Neural progenitor cell (in vitro differentiated cells): ENCODE measurements at places on chromosomes 13 and 19. TPM values are rescaled to one million over a fixed set of nuclear protein-coding genes. Genes with fewer than 3 reads are reported as not detected.

- H3K4me1 ChIP-seq: peaks cover 3% of the 10 kb centered on the region
- no peak for DNase-seq
- H3K36me3 ChIP-seq: no peaks in the 10 kb centered on the region
These were observed 48.3 kb downstream of the SLC7A1 start for GRCh38 chr13:29547153-29547552.

- DNase-seq: peak; percentile 35
- no peaks in the 10 kb centered on the region for H3K27me3 ChIP-seq
- peak overlapping the region; percentile 91 for H3K27ac ChIP-seq
- peak overlapping the region; percentile 75 for H3K4me3 ChIP-seq
- peaks cover 35% of the 10 kb centered on the region for H3K4me1 ChIP-seq
- peaks cover 16% of the 10 kb centered on the region for H3K36me3 ChIP-seq
These were observed 1.3 kb upstream of the INTS6 start for GRCh38 chr13:51453959-51454703.

GRCh38 chr13:45817833-45818232, 33.7 kb downstream of the SIAH3 start:
- no peak overlapping the region for H3K27ac ChIP-seq
- H3K27me3 ChIP-seq: no peaks in the 10 kb centered on the region
- H3K4me3 ChIP-seq: no peak overlapping the region
- H3K36me3 ChIP-seq: no peaks in the 10 kb centered on the region

DNA sequence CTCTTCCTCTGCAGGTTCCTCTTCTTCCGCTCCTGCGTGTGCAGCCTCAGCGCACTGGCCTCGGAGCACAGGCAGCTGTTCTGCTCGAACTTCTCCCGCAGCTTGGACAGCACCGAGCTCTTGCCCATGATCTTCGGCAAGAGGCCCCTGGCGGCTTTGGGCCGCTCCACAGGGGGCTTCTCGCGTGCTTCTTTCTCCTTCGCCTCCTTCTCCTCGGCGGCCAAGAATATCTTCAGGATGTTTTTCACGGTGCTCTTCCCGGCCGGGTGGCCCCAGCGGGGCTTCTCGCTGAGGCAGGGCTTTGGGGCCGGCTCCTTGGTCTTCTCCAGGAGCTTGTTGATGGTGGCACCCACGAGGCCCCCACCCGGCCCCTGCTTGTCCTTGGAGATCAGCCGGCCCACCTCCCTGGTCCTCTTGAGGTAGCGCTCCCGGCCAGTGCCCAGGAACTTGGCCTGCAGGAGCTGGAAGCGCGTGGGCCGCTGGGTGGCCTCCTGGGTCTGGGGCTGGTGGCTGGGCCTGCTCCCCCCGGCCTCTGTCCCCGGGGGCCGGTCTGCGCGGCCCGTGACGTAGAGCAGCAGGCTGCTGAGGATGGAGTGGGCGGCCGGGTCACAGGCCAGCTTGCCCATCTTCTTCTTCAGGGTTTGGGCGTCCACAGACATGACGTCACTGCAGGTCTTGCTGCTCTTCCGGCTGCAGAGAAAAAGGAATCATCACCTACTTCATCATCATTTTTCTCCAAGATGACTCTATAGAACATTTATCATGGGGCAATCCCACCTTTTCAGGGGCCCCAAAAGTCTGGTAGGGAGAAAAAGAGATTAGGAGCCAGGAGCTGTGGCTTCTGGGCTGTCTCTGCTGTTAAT, 43.8 kb upstream of the GRTP1 start:
- no peaks in the 10 kb centered on the region for H3K4me1 ChIP-seq
- peak; percentile 1 for DNase-seq
- no peaks in the 10 kb centered on the region for H3K36me3 ChIP-seq
- H3K27me3 ChIP-seq: no peaks in the 10 kb centered on the region
- no peak overlapping the region for H3K4me3 ChIP-seq

GRCh38 chr13:20684546-20684945, 19.0 kb upstream of the IL17D start:
- no peaks in the 10 kb centered on the region for H3K27me3 ChIP-seq
- peaks cover 40% of the 10 kb centered on the region for H3K4me1 ChIP-seq
- no peak overlapping the region for H3K27ac ChIP-seq
- no peak overlapping the region for H3K4me3 ChIP-seq
- no peaks in the 10 kb centered on the region for H3K36me3 ChIP-seq

DNA sequence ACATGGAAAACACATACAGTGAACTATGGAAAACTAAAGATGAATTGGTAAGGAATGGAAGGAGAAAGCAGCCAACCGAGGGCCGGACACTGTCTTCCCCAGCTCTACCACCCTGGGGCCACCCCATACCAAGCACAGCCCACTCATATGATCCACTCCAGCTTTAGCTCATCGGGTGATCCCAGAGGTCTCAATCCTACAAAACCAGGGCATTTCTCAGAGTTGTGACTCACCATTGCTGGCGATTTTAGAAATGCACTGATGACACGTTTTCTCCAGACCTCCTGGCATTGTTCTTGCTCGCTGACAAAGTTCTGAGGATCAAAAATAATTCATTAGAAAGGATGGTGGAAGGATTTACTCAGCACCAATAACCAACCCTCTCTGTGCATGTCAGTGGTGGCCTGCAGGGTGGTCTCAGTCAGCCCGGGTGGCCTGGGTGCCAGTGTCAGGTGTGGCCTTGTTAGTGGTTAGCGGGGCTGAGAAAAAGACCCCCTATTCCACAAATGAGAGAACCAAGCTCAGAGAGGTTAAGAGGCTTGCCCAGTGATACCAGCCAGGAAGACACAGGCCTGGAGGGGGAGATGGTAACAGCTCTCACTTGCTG, 6.6 kb downstream of the TMEM272 start:
- no peaks in the 10 kb centered on the region for H3K27me3 ChIP-seq
- no peak overlapping the region for H3K27ac ChIP-seq
- DNase-seq: no peak

- no peak overlapping the region for H3K27ac ChIP-seq
- H3K27me3 ChIP-seq: peaks cover 22% of the 10 kb centered on the region
- H3K4me3 ChIP-seq: no peak overlapping the region
- H3K4me1 ChIP-seq: no peaks in the 10 kb centered on the region
These were observed 15.8 kb upstream of the FPR3 start for GRCh38 chr19:51779181-51779580.

- DNase-seq: no peak
- H3K36me3 ChIP-seq: no peaks in the 10 kb centered on the region
- H3K27me3 ChIP-seq: no peaks in the 10 kb centered on the region
- H3K4me3 ChIP-seq: no peak overlapping the region
- H3K27ac ChIP-seq: no peak overlapping the region
These were observed 84.8 kb downstream of the SLC25A15 start for GRCh38 chr13:40874138-40874779.

DNA sequence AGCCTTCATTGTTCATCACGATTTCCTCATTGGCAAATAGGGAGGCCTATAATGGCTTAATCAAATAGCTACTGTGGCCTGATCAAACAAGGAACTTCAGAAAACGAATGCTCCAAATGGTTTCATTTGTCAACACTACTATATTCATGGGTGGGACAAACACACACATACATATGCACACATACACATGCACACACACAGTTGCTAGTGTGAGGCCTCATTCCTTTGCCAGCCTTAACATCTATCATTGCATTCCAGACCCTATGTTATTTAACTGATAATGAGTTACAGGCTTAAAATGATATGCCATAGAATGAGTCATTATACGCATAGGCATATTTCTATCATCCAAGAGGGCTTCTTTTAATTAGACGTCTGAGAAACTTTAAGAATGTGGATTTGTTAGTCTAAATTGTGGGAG, 140.2 kb downstream of the KLF5 start:
- no peaks in the 10 kb centered on the region for H3K27me3 ChIP-seq
- H3K27ac ChIP-seq: no peak overlapping the region
- DNase-seq: no peak
- H3K36me3 ChIP-seq: no peaks in the 10 kb centered on the region
- no peak overlapping the region for H3K4me3 ChIP-seq
- H3K4me1 ChIP-seq: no peaks in the 10 kb centered on the region

- no peaks in the 10 kb centered on the region for H3K36me3 ChIP-seq
- no peaks in the 10 kb centered on the region for H3K27me3 ChIP-seq
- no peak overlapping the region for H3K27ac ChIP-seq
- DNase-seq: peak; percentile 21
These were observed 143.8 kb upstream of the ZNF507 start for GRCh38 chr19:32201636-32202051.

DNA sequence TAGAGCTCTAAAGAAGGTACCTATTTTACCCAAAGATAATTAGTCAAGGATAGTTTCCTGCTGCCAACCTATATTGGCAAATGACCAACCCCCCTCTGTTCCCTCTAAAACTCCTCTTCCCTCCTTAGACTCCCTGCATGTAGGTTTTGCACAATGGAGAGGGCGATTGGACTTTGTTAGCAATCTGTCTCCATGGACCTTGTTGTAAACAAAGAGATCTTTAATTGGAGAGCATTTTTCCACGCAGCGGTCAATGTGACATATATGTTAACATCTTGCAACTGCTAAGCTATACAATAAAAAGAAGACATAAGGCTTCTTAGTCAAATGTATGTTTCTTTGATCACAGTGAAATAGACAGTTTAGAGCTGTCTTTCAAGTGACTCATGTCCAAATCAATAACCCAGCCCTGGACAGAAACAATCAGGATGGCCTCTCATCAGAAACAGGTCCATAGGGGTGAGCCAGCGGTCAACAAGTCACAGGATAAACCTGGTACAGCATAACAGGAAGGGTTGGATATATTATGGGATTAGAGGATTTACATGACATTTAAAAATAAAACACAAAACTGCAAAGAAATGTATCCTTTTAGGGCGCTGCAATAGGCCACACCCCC, 69.7 kb upstream of the UBL3 start:
- DNase-seq: no peak
- H3K27me3 ChIP-seq: no peaks in the 10 kb centered on the region
- H3K4me1 ChIP-seq: peaks cover 3% of the 10 kb centered on the region
- no peaks in the 10 kb centered on the region for H3K36me3 ChIP-seq

DNA sequence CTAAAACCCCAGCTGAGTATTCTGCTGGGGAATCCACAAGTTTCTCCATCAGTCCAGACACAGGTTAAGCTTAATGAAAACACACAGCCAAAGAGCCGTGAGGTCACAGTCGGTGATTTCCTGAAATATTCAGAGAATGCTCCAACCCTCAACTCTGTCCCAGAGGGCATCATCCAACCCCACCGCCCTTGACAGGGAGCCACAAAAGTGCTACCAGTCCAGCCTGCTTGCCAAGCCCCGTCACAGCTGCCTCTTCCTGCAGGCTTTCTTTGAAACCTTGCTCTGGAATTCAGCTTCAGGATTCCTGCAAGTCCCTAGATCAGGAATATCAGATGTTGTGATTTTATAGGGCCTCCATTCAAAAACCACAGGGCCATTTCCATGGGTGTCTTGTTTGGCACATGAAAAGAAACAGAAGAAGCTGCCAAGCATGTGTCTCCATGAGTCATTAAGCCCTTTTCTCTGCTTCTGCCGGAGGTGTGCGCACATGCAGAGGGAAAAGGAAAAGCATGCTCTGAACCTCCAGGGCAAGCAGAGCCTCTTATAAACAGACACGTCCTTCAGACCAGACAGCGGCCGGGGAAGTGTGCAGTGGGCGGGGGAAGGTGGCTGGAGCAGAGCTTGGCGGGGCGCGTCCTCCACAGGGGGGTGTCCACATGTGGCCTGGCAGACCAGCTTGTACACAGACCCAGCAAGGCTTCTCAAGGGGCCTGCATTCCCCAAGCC, 164.7 kb downstream of the KATNAL1 start:
- H3K4me3 ChIP-seq: no peak overlapping the region
- H3K27me3 ChIP-seq: no peaks in the 10 kb centered on the region
- no peaks in the 10 kb centered on the region for H3K36me3 ChIP-seq
- no peaks in the 10 kb centered on the region for H3K4me1 ChIP-seq
- no peak overlapping the region for H3K27ac ChIP-seq

DNA sequence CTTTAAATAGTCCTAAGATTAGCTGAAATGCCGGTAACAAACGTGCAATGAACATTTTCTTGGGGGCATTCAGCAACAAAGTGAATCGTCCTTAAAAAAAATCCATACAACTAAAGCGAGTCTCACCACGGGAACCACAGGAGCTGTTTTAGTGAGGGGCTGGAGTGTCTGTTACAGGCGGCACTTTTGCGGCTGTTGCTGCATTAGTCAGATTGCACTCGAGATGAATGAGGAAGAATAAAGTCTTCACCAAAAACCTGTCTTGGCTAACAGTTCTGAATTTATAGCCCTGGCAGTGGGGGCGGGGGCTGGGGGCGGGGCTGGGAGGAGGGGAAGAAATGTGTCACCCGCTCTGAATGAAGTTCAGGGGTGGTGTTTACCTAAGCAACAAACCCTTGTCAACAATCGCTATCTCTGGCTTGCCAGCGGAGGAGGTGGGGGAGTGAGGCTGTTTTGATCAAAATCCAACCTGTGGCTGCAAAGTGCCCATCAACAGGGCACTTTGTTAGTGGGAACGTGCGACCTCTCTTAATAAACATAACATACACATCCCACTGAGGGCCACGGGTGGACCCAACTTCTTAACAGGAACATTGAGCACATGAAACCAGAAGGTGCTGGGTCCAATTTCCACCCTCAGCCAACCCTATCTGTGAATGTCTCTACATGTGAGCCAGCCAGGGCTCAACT, 44.5 kb downstream of the RFX2 start:
- no peak overlapping the region for H3K4me3 ChIP-seq
- H3K27me3 ChIP-seq: peaks cover 7% of the 10 kb centered on the region
- H3K4me1 ChIP-seq: peaks cover 14% of the 10 kb centered on the region
- no peaks in the 10 kb centered on the region for H3K36me3 ChIP-seq
- DNase-seq: no peak

DNA sequence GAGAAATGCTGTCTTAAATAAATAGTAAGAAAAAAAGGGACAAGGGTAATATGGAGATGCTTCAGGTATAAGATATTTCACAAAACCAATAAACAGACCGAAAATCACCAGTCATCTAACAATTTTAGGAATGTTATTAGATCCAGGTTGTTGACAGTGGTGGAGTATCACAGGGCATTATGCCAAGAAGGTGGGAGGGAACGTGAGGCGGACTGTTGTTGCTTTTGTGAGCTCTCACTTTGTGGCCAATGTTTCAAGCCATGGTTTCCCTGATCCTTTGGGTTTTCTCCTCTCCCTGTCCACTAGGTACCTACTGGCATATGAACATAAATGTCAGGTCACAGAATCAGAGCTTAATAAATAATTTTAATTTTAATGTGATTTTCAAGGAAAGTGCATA, 790.3 kb upstream of the SLITRK1 start:
- H3K4me3 ChIP-seq: no peak overlapping the region
- no peaks in the 10 kb centered on the region for H3K4me1 ChIP-seq
- no peak for DNase-seq
- H3K36me3 ChIP-seq: no peaks in the 10 kb centered on the region
- no peaks in the 10 kb centered on the region for H3K27me3 ChIP-seq

DNA sequence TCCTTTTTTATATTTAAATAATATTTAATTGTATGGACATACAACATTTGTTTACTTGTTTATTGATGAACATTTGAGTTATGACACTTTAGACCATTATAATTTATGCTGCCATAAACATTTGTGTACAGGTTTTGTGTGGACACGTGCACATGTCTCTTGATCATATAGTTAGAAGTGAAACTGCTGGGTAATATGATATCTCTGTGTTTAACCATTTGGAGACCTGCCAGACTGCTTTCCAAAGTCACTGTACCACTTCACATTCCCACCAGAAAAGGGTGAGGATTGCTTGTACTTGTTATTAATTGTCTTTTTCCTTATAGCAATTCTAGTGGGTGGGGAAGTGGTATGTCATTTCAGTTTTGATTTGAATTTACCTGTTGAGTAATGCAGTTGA, 145.6 kb upstream of the KLHL1 start:
- H3K27ac ChIP-seq: no peak overlapping the region
- no peaks in the 10 kb centered on the region for H3K36me3 ChIP-seq
- no peak for DNase-seq
- no peaks in the 10 kb centered on the region for H3K4me1 ChIP-seq
- H3K4me3 ChIP-seq: no peak overlapping the region

Gene ZNF416
- total RNA-seq: 7.9 and 9.0 TPM in 2 replicates

Gene NLRP9
- total RNA-seq: not detected in 2 replicates

Gene FCHO1
- 15.5 and 29.8 TPM in 2 replicates for total RNA-seq

Gene ZNF578
- 3.8 and 9.7 TPM in 2 replicates for total RNA-seq

Gene LMTK3
- 0.02 and 3.5 TPM in 2 replicates for total RNA-seq

Gene TYROBP
- total RNA-seq: not detected in 2 replicates

Gene SUGT1
- total RNA-seq: 47.5 and 67.0 TPM in 2 replicates
